D721Med (cell line): ENCODE measurements at places on chromosomes 13 and 19.

GRCh38 chr19:35045667-35046300, 4.3 kb downstream of the HPN start:
- no peak for DNase-seq

GRCh38 chr19:29118389-29118788, 94.6 kb downstream of the UQCRFS1 start:
- no peak for DNase-seq

GRCh38 chr19:33758541-33759013, 38.1 kb upstream of the KCTD15 start:
- DNase-seq, result no peak

GRCh38 chr13:90552702-90553101, 794.8 kb upstream of the MIR17HG start:
- no peak for DNase-seq
